Suprapubic skin (tissue), 4 donors: ENCODE measurements at places on chromosomes 7 and 10.

GRCh38 chr7:149097088-149097487, 6.6 kb upstream of the ZNF786 start:
- no peak for DNase-seq

- no peak for DNase-seq
Observed at GRCh38 chr7:148718431-148718830, 19.7 kb downstream of the CUL1 start.

- DNase-seq = no peak
Observed at GRCh38 chr10:71998840-71999194, 34.6 kb downstream of the CHST3 start.

DNA sequence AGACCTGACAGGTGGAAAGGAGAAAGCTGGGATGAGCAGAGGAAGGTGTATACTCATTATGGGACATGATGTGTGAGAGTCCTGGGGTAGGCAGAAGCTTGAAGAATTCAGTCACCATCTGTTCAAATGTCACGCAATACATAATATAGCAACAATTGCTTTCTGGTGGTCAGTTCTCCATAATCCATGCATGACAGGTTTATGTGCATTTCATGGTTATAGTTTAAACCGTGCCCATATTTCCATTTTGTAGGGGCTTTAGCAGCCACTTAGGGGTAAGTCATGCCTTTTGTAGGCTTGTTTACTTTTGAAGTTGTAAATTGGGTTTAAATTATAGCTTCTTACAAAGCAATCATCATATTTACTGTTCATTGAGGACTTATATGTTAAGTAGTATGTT, 158.8 kb downstream of the NXPH1 start:
- DNase-seq = no peak

DNA sequence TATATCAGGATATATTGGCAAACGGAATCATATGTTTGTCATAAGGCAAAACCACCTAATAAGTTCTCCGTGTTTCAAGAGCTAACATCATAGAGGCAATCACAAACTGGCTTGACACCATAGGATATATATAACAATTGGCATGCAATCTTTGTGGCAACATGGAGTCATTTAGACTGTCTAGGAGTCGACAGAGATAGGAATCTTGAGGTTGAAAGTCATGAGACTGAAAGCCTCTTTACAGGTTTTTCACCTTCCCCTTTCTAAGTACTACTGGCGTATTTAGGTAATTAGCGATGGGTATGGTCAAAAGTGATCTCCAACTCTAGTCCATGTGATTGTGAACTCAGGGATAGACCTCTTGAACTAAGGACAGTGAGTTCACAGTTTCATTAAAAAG, 63.7 kb downstream of the THSD7A start:
- no peak for DNase-seq
